ENCODE measurements at places on chromosomes 1 and 21.

DNA sequence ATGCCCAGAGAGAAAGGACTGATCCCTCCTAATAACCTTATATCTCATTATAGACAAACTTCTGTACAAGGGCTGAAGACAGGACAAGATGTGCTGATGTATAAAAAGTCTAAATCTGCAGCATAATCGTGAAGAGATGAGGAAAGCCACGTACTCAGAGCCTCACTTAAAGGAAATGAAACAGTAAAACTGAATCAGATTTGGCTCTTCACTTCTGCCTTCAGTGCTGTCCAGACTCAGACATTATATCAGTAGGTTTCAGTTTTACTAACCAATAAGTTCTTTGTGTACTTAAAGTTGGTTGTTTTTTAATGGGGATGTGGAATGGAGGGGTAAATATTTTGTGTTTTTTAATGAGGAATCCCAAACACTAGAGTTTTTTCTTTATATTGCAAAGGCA, 45.3 kb upstream of the RGS1 start:
- DNase-seq = no peak

- peak; percentile 79 for DNase-seq
These were observed 38.7 kb upstream of the EFHD2 start for GRCh38 chr1:15370781-15371520.

DNA sequence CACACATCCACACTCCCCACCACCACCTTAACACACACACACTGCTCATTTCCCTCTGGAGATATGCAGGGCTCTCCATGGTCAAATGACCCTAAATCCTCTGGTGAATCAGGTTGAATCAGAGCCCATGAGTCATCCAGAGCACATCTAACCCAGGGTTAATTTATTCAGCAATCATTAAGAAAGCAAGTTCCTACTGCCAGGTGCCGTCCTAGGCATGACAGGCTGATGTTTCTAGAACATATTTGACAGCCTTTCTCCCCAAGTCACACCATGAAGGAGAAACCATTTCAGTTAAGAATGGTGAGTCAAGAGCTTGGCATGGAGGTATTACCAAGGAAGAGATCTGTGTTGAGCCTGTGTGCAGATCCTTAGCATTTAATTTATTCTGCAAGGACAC, 194.3 kb upstream of the CAMK1G start:
- no peak for DNase-seq

DNA sequence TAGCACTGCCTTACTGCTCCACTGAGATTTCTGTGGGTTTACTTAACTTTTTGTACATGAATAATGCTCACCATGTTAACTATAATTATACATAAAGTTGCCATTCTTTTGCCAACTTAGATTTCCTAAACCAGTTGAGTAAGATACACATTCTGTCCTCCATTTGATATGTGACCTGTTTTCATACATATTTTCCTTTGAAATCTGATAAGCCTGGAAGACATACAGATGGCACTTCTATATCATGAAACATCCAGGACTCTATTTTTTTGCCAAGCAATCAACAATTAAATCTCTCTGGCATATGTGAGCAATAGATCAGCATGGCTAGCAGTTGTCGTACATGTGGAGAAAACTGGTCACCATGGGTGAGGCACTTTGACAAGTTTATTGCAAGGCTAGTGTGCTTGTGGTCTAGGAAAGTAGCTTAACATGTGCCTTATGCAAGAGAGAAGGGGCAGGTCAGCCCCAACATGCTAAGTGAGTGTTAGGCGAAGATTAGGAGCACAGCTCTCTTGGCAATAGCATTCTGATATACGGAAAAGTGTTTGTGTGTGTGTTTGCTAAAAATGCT, 14.2 kb downstream of the PRRX1 start:
- DNase-seq = no peak

- no peak for DNase-seq
These were observed 30.3 kb upstream of the PLA2G2C start for GRCh38 chr1:20216574-20216973.

GRCh38 chr1:216076751-216077150, 346.5 kb downstream of the USH2A start:
- DNase-seq = no peak

DNA sequence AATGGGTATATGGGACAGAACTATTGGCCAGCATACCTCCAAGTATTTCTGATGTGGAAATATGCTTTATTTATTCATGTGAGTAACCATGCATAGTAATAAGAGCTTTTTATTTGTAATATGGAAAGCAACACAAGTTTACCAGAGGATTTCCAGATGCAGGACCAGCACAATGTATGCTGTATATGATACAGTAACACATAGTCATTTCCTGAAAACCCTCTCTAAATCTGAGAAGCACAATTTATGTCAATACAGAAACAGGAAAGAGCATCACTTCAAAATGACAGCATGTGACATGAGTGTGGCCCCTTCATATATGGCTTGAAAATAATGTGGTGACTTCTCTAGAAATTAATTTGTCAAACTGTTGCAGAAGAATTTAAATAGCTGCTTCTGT, 1134.7 kb upstream of the ADGRL2 start:
- DNase-seq = no peak

GRCh38 chr21:37435120-37435519, 68.5 kb downstream of the DYRK1A start:
- DNase-seq = peak; percentile 87

DNA sequence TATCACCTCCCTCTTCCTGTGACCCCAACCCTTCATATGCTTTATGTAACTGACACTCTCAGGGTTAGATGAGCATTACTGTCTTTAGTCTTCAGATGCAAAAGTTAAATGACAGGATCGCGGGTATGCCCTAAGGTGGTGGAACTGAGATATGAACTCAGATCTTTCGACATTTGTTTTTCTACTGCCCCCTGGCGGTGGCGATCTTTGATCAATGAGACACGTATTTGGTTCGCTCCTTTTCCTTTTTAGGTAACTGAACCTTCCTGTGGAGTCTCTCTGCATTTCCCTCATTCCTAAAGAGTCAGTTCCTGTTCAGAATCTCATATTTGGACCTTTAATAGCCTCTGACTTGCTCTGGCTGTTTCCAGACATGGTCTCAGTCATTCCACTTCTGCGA, 47.8 kb upstream of the ZP4 start:
- DNase-seq = no peak

- no peak for DNase-seq
These were observed 31.6 kb downstream of the SOX13 start for GRCh38 chr1:204104331-204105130.
